ENCODE measurements at places on chromosomes 1 and 21. TPM values are rescaled to one million over a fixed set of nuclear protein-coding genes. Genes with fewer than 3 reads are reported as not detected.
A peak's percentile ranks its signal among the peaks of the same experiment; 100 is the strongest.

DNA sequence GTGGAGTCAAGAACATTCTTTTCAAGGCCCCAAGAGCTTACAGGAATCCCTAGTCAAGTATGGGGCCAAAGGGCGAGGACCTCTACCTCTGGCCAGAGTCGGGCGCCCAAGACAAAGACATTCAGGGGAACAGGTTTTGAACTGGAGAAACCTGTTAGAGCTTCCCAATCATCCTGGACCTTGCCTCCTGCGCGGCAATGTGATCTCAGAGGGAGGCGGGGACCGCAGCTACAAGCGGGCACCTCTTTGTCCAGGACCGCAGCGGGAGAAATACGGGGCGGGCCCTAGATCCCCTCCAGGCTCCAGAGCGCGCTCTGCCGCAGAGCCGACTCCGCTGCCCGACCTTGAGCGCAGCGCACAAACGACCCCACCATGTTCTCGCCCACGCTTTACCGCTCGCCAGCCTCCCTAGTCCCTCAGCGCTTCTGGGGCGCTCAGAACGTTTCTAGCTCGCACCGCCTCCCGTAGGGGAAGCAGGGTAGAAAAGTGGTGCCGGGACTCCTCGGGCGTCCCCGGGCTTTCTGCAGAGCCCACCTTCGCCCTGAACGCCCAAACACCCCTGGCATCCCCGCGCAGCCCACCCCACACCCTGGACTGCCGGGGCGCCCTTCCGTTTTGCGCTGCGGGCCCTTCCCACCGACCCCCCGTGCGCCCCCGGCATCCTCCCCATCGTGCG, 28.1 kb downstream of the RABIF start:
- peak; percentile 91 for DNase-seq

DNA sequence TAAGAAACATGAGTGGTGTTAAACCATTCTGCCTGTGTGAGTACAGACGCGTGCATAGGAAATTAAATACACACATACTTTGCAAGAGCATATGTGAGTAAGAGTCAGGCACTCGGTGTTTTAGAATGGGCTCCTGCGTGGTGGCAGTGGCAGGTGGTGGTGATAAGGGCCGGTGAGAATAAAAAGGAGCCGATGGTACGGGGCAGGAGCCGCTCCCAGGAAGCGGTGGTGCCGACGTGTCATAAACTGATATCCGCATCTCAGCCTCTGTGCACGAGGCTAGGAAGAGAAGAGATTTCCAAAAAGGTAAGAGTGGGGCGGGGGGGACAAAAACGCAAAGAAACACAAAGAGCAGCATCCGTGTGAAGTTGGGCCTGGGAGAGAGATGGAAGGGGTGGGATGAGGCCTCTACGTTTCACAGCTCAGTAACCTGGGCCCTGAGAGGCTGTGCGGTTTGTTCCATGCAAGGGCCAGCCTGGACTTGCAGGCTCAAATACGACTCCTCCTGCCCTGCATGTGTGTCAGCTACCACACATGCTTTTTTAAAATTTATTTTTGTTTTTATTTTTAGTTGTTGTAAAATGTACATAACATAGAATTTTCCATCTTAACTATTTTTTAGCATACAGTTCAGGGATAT, 127.7 kb upstream of the COL6A1 start:
- DNase-seq = no peak

DNA sequence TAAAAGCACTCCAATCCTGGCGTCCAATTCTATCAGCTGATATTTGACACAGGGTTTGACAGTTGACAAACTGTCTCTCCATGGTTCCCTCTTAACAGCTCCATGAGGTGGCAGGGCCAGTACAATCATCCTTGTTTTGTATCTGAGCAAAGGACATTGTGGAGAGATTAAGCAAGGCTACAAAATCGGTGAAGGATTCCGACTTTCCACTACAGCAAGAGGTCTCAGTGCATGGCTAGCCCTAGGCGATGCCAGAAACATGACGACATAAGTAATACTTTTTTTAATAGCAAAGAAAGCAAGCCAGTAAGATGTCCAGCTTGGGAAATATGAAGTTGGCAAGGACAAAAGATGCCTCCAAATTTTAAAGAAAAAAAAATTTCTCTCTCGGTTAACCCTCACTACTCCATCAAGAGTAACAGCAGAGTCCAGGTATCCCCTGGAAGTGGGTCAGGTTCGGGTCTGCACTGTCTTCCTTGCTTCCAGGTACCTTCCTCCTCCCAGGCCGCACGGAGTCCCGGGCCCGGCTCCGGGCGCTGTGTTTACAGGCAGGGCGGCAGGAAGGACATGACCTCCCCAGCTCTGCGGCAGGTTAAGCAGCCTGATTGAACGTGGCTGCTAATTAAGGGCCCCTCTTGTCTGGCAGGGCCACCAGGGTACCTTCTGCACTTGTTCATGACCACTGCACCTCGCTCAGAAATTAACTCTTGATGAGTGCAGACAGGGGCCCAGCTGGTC, 106.1 kb downstream of the SIM2 start:
- no peak for DNase-seq

GRCh38 chr1:20480951-20481617, 4.9 kb downstream of the CAMK2N1 start:
- DNase-seq = peak; percentile 69

Gene SYT14
- 1.4 TPM for total RNA-seq

- peak; percentile 73 for DNase-seq
Measured at GRCh38 chr1:207579436-207579799, 65.5 kb upstream of the CR1L start.

Gene LCE1E
- not detected for total RNA-seq

DNA sequence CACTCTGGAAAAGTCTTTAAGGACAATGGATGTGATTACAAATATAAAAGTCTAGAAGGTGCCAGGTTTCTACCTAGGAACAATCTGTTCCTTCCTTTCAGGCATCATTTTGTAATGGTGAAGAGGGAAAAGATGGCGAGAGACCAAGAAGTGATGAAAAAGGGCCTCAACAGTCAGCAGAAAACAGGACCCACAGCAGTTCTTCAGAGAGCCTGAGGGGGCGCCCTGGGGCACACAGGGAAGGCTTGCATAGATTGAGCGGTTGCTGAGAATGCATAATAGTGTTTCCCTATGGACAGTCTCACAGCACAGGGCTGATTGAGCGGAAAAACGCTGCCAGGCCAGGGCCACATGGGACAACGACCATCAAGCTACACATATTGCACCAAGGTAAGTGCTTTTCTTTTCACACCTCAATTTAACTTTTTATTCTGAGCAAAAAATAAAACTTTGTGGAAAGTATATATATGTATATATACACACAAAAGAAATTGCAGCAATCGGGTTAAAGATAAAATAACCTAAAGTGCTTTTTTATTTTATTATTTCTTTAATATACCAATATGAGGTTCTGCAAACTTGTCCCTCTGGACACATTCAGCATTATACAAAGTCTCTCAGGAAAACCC, 3.1 kb upstream of the YRDC start:
- peak; percentile 89 for DNase-seq

GRCh38 chr1:5111581-5111980, 457.2 kb downstream of the AJAP1 start:
- DNase-seq = no peak

Gene LMOD1
- 8.7 TPM for total RNA-seq

GRCh38 chr1:59856725-59857338, 42.1 kb downstream of the HOOK1 start:
- peak; percentile 48 for DNase-seq
